ENCODE measurements at places on chromosomes 2 and 18. TPM values are rescaled to one million over a fixed set of nuclear protein-coding genes. Genes with fewer than 3 reads are reported as not detected.

Gene CACNB4
- total RNA-seq: 6.0 TPM

Gene STAM2
- 34.7 TPM for total RNA-seq

Gene NEU4
- total RNA-seq: 1.3 TPM

Gene TBR1
- total RNA-seq: not detected

Gene GPAT2
- total RNA-seq: not detected

Gene CPLX4
- total RNA-seq: not detected

Gene HDAC4
- total RNA-seq: 27.0 TPM

Gene MBOAT2
- 34.4 TPM for total RNA-seq

Gene UGT1A10
- not detected for total RNA-seq

Gene TMX3
- 71.2 TPM for total RNA-seq

Gene OTX1
- total RNA-seq: not detected

Gene TRPM8
- total RNA-seq: 0.15 TPM

Gene CPS1
- 15.2 TPM for total RNA-seq

Gene CAPN13
- not detected for total RNA-seq

Gene ANKRD53
- 1.8 TPM for total RNA-seq

DNA sequence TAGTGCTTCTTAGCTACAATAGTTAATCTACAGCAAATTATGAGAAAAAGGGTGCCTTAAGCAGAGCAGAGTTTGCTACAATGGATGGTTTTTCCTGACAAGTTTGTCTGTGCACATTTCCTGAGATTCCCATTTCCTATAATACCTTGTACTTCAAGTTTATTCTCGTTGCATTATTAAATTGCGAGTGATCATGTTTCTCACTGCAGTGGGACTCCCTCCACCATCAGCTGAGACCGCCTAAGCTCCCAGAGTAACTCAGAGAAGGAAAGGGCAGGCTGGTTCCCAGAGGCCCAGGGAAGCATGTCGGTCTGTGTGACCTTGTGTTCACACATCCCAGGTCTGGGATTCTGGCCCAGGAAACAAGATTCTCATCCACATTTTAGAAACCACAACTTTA, 162.1 kb downstream of the ARL4C start:
- DNase-seq: no peak

GRCh38 chr2:166106431-166107015, 21.3 kb downstream of the SCN1A start:
- DNase-seq: no peak

GRCh38 chr18:8005870-8006569, 438.9 kb downstream of the PTPRM start:
- no peak for DNase-seq

DNA sequence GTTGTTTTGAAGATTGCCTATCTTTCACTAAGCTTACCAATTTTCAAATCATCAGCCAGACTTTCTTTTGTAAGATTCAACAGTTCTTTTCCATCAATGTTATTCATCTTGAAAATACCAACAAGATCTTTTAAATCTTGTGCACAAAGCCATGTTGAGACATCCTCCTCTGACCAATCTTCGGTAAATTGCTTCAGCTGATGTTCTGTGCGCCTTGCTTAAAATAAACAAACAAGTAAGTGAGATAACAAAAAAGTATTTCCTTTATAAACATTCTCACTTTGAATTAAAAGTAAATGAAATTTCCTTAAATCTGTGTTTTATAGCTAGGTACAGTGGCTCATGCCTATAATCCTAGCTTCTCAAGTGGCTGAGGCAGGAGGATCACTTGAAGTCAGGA, 30.3 kb downstream of the WDSUB1 start:
- DNase-seq: no peak

DNA sequence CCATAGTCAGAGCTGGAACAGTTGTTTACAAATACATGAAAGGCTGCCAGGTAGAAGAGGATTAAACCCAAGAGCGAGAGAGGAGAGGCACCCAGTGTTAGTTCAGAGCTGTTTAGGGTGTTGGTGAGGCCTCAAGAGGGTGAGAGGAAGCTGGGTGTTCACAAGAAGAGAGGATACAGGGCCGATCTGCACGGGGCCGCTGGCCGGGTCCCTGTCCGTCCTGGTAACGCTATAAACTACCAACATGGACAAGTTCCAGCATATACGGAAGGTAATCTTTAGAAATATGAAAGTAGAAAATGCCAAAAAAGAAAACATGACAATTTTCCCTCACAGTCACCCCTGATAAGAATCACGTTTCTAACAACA, 109.7 kb downstream of the TMEM18 start:
- no peak for DNase-seq

DNA sequence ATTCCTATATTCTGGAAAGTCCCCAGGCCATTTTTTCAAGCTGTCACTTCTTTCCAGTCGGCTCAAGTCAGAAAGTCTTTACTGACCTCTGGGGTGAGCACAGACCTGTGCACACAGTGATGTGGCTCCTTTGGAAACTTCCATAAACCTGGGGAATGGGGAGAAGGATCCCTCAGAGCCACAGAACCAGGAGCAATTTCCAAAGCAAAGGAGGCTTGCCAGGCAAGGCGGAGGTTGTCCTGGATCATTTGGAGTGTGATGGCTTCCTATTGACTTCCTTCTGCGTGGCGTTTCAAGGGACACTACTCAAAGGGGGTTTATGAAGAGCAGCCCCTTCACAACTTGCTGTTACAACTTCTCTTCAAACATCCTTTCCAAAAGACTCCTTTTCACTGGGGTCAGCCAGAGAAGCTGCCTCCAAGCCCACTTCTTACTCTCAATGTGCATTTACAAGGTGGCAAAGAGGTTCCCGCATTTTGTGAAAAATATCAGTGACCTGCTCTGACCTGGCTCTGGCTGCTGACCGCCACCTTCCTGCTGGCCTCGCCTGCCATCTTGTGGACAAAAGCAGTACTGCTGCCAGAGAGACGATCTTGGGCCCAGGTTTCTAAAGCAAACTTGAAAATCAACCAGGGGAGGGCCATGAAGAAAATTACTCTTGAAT, 18.2 kb upstream of the TMEM247 start:
- no peak for DNase-seq

DNA sequence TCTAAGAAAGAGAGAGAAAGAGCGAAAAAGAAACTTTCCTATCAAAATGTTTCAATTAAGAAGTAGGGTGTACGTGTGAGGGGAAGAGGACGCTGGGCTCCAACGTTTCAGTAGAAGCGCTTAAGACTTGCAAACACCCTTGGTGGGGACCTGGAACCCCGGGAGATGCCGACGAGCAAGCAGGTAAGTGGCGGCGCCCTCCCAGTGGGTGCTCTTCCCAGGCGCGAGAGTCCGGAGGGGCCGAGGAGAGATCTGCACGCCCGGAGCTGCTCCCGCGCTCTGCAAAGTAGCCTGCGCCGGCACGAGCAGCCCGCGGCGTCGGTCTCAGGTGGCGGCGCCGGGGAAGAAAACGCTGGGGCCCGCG, 678 bp upstream of the OTX1 start:
- no peak for DNase-seq

DNA sequence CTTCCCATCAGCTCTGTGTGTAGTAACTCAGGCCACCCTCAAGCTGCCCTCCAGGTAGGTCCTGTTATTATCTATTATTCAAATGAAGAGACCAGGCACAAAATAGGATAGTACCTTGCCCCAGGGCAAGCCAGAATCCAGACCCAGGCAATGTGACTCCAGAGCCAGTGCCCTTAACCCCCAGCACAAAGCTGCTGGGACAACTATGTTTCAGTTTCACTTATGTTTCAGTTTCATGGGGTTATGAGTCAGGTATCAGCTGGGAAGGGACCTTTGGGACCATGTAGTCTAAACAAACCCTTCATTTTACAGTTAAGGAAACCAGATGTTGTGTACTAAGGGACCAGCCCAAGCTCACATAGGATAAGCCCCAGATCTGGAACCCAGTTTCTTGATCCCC, 10.0 kb downstream of the HK2 start:
- DNase-seq: no peak

DNA sequence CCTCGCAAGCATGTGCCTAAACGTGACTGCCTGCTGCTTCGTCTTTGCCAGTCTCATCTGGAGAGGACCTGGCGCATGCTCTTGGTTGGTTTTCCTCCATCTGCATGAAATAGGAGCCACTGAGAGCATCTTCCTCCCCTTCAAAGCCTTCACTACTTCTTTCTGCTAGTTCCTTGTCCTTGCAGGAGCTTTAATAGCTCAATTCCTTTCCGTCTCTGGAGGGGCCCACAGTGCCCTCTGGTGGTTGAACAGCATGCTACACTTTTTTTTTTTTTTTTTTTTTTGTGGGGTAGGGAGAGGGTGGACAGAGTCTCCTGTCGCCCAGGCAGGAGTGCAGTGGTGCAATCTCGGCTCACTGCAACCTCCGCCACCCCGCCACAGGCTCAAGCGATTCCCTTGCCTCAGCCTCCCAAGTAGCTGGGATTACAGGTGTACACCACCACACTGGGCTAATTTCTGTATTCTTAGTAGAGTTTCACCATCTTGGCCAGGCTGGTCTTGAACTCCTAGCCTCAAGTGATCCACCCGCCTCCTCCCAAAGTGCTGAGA, 59.6 kb downstream of the SP110 start:
- no peak for DNase-seq

DNA sequence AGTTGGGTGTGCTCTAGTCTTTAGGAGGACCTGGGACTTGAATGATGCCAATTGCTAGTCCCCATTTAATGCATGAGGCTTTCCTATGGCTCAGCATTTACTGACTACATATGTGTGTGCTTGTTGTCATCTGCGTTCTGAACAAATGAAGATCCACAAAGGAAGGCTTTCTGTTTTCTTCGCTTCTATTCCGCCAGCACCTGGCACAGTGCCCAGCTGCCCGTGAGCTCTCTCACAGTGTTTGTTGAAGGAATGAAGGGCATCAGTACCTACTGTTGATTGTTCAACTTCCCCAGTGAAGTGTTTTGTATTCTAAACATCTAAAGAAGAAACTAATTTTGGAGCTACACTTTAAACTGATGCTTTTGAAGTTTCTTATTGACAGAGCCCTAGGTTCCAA, 122.4 kb upstream of the LINC00305 start:
- DNase-seq: no peak

GRCh38 chr18:63374540-63374939, 7.5 kb upstream of the KDSR start:
- no peak for DNase-seq

DNA sequence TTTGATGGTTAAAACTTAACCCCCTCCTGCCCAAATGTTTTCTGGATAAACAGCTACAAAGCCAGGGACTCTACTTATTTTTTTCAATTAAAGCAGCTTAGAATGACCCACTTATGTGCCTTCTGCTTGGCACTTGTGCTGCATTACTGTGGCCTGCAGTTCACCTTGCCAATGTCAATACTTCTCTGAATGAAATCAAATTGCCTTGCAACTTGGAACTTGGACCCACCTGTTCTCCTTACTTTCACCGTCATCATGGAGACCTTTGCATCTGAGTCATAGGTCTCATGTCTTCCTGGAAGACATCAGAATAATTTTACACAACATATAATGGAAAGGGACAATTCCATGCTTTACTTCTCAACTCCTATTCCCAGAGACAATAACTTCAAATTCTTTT, 92.1 kb upstream of the FHL2 start:
- DNase-seq: no peak

- no peak for DNase-seq
Measured at GRCh38 chr2:223416815-223417610, 185.1 kb downstream of the SCG2 start.

- no peak for DNase-seq
Measured at GRCh38 chr2:229101314-229101713, 169.8 kb downstream of the PID1 start.

DNA sequence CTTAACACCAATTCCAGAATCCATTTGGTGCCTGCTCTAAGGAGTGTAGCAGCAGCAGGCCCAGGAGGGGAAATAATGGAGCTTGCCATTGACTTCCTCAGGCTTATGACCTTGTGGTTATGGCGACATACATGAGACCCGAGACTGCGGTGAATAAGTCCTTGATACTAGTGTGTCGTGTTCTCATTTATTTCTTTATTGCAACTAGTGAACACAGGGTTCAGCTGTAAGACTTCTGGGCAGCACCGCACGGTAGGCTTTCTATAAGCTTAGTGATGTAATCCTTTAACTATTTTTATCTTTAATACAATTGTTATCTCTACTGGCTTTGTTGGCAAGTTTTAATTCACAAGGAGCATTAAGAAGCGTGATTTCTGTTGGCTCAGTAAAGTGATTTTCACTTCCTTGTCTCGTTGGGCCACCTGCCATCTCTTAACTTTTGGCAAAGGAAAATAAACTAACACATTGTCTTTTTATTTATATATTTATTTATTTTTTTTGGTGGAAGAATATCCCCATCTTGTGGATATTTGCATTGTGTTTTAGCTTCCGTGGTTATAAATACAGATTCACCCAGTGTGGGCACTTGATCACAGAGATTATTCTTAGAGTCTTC, 139.8 kb downstream of the LTBP1 start:
- no peak for DNase-seq

DNA sequence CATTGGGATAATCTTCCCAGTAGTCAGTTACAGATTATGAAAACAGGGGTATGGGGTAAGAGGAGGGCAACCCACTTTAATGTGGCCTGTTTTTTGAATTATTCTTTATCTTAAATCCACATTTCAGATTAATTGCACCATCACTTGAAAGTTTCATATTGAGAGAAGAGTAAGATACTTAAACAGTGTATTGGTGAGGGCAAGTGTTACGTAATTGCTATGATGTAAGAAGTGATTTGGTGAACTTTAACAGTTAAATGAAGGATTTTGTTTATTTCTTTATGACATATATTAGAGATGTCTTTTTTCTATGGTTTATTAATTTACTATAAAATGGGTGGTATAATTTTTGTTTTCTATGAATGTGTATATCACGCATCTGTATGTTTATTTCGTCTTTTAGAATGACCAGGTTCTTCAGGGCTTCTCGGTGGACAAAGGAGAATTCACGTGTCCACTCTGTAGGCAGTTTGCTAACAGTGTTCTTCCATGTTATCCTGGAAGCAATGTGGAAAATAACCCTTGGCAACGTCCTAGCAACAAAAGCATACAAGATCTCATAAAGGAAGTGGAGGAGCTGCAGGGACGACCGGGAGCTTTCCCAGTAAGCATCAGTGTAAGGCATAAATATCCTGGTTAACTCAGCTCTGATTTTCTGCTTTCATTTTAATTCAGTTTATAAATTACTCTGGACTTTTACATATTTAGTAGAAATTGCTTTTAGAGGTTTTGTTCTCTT, 171.2 kb upstream of the MYO3B start:
- no peak for DNase-seq

- no peak for DNase-seq
Measured at GRCh38 chr2:220736778-220737177, 835.3 kb downstream of the EPHA4 start.

- no peak for DNase-seq
Measured at GRCh38 chr2:159714247-159714930, 2.1 kb downstream of the MARCHF7 start.

DNA sequence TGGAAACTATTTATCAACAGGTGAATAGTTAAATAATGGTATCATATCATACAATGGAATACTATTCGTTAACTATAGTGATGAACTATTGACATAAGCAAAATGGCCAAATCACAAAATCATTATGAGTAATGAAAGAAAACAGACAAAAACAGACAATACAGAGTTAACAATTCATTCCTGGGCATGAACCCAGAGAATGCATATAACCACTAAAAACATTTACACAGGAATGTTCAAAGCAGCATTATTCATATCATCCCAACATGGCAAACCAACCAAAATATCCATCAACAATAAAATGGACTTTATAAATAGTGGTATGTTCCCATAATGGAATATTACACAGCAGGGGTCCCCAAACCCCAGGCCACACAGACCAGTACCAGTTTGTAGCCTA, 131.2 kb upstream of the CYP1B1 start:
- no peak for DNase-seq

- DNase-seq: no peak
Measured at GRCh38 chr18:62131301-62131909, 55.5 kb downstream of the PIGN start.

GRCh38 chr2:130756053-130756873, 923 bp downstream of the AMER3 start:
- DNase-seq: no peak
